ENCODE measurements at places on chromosomes 11 and 22. TPM values are rescaled to one million over a fixed set of nuclear protein-coding genes. Genes with fewer than 3 reads are reported as not detected.

Gene APOBEC3B
- total RNA-seq: 15.6 TPM

Gene OR5T3
- total RNA-seq: not detected

Gene HMGXB4
- 23.7 TPM for total RNA-seq

Gene CPT1B
- total RNA-seq: 18.4 TPM

Gene CARNS1
- total RNA-seq: 1.0 TPM

Gene NLRP14
- 0.08 TPM for total RNA-seq

Gene FAT3
- total RNA-seq: 0.33 TPM

Gene SHANK3
- total RNA-seq: 7.6 TPM

Gene ALDH3B1
- 18.3 TPM for total RNA-seq

Gene MDK
- 252 TPM for total RNA-seq

Gene AGBL2
- total RNA-seq: 6.8 TPM

Gene OR52I1
- total RNA-seq: not detected

Gene KRTAP5-10
- not detected for total RNA-seq

Gene DCPS
- total RNA-seq: 34.8 TPM

Gene FJX1
- total RNA-seq: 31.1 TPM

Gene MED17
- 52.4 TPM for total RNA-seq

Gene SAA2
- 4.0 TPM for total RNA-seq

Gene RIMBP3B
- 0.54 TPM for total RNA-seq

Gene C11orf21
- 0.31 TPM for total RNA-seq

Gene OR2AG1
- total RNA-seq: not detected

Gene PANX3
- total RNA-seq: not detected

Gene BRSK2
- 32.2 TPM for total RNA-seq

Gene GAS2
- total RNA-seq: 0.87 TPM

Gene CARD18
- 8.1 TPM for total RNA-seq

Gene SLC37A2
- total RNA-seq: 0.23 TPM

Gene UBASH3B
- total RNA-seq: 55.1 TPM

Gene OR52A1
- not detected for total RNA-seq

Gene OR8B3
- total RNA-seq: not detected

Gene SCGB2A2
- total RNA-seq: not detected

Gene CRYBB2
- 0.39 TPM for total RNA-seq

Gene BATF2
- 1.6 TPM for total RNA-seq

Gene OR11H1
- total RNA-seq: not detected

Gene MYH9
- total RNA-seq: 788 TPM

Gene MYBPC3
- not detected for total RNA-seq

Gene SLC22A25
- total RNA-seq: not detected

Gene CALCA
- total RNA-seq: not detected

Gene PRG3
- total RNA-seq: not detected

Gene BDNF
- 0.36 TPM for total RNA-seq

Gene P4HA3
- 1.3 TPM for total RNA-seq

Gene HEPN1
- total RNA-seq: not detected

Gene FGF4
- total RNA-seq: not detected

Gene SYT13
- 0.13 TPM for total RNA-seq

Gene ACCS
- 38.0 TPM for total RNA-seq

Gene MFRP
- not detected for total RNA-seq

Gene TMEM121B
- 0.44 TPM for total RNA-seq

Gene CLDN5
- 0.18 TPM for total RNA-seq

Gene TRIM44
- total RNA-seq: 80.3 TPM

Data from Panc1 (cell line).